H9 (cell line): ENCODE measurements at places on chromosomes 4 and X.

- no peak for DNase-seq
Observed at GRCh38 chr4:162360369-162361149, 196.8 kb upstream of the FSTL5 start.

DNA sequence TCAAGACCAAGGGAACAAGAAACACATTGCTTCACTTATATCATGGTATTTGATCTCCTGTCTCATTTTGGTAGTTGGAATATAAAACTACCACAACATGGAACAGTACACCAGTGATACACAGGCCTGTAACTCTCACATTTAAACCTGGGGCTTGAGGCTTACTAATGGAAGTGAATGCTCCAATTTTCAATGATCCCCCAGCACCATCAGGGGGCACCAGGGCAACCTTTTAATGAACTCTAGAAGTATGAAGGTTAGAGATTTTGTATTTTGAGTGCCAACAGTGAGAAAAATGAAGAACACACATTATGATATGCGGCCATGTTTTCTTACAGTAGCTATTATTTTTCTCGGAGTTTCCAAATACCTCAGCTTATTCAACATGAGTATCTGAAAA, 50.7 kb downstream of the C4orf33 start:
- no peak for DNase-seq

DNA sequence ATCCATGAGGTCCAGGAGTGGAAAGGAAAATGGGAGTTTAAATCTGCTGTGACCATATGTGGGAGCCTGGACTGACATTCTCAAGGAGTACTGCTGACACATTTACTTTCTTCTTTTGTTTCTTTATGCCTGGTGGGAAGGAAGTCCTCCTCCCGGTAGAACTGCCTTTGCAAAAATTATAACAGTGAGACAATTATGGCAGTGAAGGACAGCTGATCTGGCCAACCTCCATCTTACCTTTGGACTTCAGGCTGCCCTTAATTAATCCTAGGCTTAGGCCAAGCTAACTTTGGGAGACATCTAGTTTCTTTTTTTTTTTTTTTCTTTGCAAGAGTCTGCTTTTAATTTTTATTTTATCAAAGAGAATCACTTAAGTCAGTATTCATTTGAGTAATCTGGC, 61.3 kb downstream of the SPINK2 start:
- no peak for DNase-seq

GRCh38 chrX:150902434-150903109, 4.1 kb upstream of the CD99L2 start:
- peak; percentile 96 for DNase-seq

DNA sequence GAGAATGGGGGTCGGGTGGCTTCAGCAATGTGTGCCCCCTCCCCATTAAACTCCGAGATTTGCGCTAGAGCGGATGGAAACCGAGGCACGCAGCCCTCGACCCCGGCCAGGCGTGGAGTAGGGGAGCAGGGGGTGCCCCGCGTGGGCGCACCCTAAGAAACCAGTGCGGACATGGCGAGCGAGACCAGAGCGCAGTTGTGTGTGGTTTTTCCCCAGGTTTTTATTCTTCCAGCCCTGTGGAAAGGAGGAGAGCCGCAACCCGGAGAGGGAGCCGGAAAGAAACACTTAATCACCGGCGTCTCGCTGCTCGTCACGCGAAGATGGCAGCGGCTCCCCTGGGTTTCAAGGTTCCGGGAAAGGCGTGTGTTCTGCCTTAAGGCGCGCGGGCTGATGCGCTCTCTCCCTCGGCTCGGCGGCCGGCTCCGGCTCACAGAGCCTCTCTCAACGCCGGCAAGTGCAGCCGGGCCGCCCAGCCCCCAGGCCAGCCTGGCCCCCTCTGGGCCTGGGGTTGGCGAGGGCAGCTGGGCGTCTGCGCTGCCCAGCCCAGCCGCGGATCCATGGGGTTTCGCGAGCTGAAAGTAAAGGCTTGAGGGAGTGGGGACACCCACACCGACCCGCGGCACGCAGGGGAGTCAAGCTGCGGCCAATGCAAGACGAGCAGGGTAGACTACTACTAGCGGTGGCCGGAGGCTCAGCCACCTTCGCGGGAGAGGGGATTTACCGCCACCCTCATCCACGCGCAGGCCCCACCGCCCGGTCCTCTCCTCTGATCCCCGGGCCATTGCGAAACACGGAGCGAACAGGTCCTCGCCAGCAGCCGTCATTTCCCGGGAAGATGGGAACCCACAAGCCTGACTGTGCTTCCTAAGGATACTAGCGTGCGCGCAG, 74.0 kb upstream of the BCOR start:
- DNase-seq = peak; percentile 36

DNA sequence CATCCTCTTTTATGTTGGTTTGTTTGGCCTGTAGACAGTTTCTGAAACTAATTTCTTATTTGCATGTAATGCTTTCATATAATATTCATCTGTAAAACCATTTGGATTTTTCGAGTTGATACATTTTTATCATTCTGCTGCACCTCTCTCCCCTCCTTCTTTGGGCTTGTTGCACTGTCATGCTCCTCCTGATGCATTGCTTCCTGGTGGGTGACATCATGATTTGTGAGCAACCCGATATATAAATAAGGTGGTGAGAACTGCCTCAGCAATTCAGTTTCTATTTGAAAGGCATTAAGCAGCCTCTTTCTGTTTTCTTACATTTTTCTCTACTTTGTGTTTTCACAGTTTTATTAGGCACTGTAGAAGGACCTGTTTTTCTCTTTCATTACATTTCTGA, 515.7 kb downstream of the RPA4 start:
- no peak for DNase-seq

DNA sequence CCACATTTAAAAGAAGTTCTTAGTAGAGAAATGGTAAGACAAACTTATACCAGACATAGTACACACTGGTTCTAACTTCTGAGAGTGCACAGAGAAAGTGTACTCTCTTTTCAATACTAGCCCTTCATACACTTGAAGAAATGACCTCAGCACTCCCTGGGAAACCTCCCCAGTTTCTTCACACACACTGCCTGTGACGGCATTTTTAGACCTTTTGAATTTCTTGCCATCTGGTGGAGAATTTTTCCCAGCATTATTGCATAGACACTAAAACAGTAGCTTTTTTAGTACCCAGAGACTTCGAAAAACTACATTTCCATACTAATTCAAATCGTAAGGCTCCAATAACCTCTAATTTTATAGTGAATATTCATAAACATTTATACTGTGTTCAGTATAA, 341.6 kb upstream of the MAOA start:
- DNase-seq = no peak

GRCh38 chrX:95346856-95347255, 1337.8 kb upstream of the DIAPH2 start:
- no peak for DNase-seq

GRCh38 chr4:6680372-6681034, 13.2 kb upstream of the S100P start:
- DNase-seq = peak; percentile 80

- no peak for DNase-seq
Observed at GRCh38 chr4:166896254-166896653, 338.0 kb downstream of the SPOCK3 start.

DNA sequence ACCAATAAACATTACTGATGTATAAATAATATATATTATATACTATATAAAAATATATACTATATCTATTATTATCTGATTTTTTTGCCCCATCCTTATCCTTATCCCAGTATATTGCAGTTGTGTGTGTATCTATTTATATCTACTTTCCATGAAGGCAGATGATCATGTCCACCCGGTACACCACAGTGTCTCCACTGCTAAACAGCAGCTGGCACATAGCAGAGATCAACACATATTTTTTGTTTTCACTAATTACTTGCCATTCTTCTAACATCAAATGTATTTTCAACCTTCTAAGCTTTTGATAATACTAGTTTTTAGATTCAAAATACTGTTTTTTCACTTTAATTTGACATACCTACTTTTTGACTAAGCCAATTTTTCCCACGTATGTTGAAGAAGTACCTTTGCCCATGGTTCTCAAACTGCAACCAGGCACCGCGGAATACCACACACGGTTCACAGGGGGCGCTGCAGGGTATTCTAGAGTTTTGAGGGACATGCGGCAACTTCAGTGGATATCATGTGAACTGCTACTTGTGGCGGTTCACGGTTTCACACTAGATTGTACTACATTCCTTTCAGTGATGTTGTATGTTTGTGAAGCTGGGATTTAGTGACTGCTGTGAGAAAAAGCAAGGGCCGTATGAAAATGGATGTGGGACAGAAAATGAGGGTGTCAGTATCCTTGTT, 182.5 kb upstream of the NPY2R start:
- DNase-seq = peak; percentile 79

GRCh38 chrX:150219374-150220185, 143.5 kb upstream of the MAMLD1 start:
- DNase-seq = peak; percentile 45

DNA sequence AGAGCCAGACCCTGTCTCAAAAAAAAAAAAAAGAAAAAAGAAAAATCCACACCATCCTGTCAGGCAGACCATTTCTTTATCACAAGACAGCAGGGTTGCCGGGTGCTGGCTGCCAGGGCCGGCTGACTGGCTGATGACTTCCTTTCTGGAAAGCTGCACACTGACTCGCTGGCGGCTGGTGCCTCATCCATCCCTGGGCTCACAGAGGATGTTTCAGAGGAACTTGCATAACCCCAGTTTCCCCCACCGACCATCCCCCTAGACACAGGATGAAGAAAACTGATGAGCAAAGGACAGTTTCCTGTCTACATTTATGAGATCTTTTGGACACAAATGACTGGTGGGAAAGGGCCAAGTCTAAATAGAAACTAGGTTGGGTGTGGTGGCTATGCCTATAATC, 14.1 kb downstream of the HPSE start:
- no peak for DNase-seq

GRCh38 chr4:38747629-38748028, 35.2 kb downstream of the TLR10 start:
- DNase-seq = no peak

DNA sequence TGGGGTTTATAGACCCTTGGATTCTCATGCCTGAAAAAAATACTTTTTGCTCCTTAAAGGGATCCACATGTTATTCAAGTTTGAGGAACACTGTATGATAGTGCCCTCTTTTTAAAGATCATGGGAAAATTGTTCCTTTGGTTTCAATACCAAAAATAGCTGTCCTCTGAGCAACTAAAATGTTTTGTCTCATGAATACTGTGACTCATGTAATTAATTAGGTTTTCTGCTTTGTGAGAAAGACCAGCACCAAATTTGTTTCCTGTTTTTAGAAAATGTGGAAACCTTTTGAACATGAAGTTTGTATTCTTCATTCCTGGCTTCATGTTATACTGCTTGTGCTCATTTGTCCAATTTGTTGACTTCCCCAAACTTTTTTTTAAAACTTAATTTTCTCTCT, 127.6 kb upstream of the SH3RF1 start:
- no peak for DNase-seq

DNA sequence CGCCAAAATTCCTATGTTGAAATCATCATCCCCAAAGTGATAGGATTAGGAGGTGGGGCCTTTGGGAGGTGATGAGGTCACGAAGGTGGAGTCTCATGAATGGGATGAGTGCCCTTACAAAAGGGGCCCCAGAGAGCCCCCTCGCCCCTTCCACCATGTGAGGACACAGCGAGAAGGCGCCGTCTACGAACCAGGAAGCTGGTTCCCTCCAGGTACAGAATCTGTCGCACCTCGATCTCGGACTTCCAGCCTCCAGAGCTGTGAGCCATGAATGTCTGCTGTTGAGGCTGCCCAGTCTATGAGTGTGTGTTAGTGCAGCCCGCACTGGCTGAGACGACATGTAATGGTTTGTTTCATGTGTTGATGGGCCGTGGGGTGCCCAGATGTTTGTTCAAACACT, 60.3 kb downstream of the PRKX start:
- no peak for DNase-seq
